ENCODE measurements at places on chromosomes 1 and 21. TPM values are rescaled to one million over a fixed set of nuclear protein-coding genes. Genes with fewer than 3 reads are reported as not detected.

DNA sequence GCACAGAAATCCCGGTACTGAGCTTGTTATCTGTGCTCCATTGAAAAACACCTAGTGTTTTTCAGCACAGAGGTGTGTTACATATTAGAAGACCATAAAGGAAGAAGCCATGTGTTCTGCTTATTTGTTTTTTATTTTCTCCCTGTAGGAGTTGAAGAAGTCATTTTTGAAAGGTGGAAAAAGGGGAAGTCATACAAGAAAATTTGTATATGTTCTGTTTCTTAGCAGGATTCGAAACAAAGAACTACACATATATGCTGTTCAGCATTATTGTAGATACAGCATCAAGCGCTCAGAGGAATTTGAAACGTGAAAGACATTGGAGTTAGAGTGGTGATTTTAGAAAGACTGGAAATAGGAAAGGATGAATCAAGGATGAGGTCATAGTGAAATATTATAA lies 345.3 kb upstream of the ADGRL2 start:
- no peak for DNase-seq

The SEC16B gene
- total RNA-seq, result 1.9 TPM

The THRAP3 gene
- 59.0 TPM for total RNA-seq

GRCh38 chr21:28828021-28828420 lies 164.7 kb downstream of the LTN1 start:
- DNase-seq, result no peak

- no peak for DNase-seq
Measured at GRCh38 chr1:143698016-143698415, 273.8 kb downstream of the FAM72C start.

The PCAT6 gene
- 1.0 TPM for total RNA-seq

- no peak for DNase-seq
Measured at GRCh38 chr1:55803429-55803828, 588.3 kb upstream of the USP24 start.

- no peak for DNase-seq
Measured at GRCh38 chr1:100206301-100206700, 28.2 kb upstream of the LRRC39 start.

All from left ventricle myocardium inferior (tissue), 1 donor.